ENCODE measurements at places on chromosomes 3 and 15. TPM values are rescaled to one million over a fixed set of nuclear protein-coding genes. Genes with fewer than 3 reads are reported as not detected.

- DNase-seq = no peak
These were observed 237.8 kb upstream of the GADL1 start for GRCh38 chr3:31132132-31132769.

The FAH gene
- 37.7 TPM for polyA plus RNA-seq

DNA sequence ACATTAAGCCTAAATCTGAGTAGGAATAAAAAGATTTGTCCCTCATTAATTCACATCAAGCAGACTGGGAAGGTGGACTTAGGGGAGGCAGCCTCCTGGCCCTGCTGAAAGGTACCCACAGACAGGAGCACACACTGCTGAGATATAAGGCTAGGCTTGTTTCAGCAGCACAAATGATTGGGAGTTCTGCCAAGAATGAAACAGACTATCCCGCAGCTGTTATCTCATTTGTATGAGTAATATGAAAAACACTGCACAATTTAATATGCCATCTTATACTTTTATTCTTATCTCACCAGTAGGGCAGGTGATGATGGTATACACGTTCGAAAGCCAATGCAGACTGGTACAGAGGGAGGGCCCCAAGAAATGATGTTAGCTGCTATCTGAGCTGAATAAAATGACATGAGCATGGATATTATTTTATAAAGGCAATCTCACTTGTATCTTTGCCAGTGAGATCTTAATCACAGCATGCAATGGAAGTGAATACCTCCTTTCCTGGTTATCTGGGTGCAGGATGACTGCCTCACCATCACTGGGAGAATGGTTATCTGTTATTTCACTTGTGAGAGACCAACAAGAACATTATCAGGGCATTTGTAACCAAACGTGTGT lies 258.7 kb upstream of the PPP2R3A start:
- no peak for DNase-seq

GRCh38 chr3:127291114-127291513 lies 3.3 kb upstream of the PRR20G start:
- DNase-seq = no peak

The DNAH12 gene
- polyA plus RNA-seq = 0.97 TPM

- no peak for DNase-seq
These were observed 32.3 kb downstream of the ALDH1L1 start for GRCh38 chr3:126147932-126148683.

All from left renal cortex interstitium (tissue), 4 donors.